NCI-H69 (cell line): ENCODE measurements at places on chromosomes 5 and 9.

GRCh38 chr5:74226716-74227485, 413.6 kb downstream of the ENC1 start:
- DNase-seq, result no peak

DNA sequence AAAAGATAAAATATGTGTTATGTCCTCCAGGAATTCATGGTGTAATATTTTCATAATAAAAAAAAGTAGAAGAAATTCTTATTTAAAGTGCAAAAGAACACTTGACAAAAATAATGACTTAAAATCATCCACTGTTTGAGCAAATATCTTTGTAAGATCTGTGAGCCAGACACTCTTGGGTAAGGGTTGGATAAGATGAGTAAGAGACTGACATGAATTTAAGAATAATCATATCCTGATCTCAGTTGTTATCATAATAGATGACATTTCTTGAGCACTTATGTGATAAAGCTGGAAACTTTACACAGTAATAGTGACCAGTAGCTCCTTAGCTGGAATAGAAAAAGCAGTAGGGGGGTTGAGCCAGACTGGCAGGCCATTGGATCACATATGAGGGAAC, 40.0 kb upstream of the ADRB2 start:
- no peak for DNase-seq

- no peak for DNase-seq
Measured at GRCh38 chr5:158819840-158820620, 279.7 kb downstream of the EBF1 start.

- no peak for DNase-seq
Measured at GRCh38 chr5:38379350-38379937, 121.1 kb downstream of the EGFLAM start.

GRCh38 chr5:149959406-149960236, 937 bp upstream of the SLC26A2 start:
- DNase-seq, result peak; percentile 70

GRCh38 chr9:104860263-104860662, 67.7 kb downstream of the ABCA1 start:
- no peak for DNase-seq

- DNase-seq, result no peak
Measured at GRCh38 chr5:101160002-101160401, 256.9 kb upstream of the ST8SIA4 start.

DNA sequence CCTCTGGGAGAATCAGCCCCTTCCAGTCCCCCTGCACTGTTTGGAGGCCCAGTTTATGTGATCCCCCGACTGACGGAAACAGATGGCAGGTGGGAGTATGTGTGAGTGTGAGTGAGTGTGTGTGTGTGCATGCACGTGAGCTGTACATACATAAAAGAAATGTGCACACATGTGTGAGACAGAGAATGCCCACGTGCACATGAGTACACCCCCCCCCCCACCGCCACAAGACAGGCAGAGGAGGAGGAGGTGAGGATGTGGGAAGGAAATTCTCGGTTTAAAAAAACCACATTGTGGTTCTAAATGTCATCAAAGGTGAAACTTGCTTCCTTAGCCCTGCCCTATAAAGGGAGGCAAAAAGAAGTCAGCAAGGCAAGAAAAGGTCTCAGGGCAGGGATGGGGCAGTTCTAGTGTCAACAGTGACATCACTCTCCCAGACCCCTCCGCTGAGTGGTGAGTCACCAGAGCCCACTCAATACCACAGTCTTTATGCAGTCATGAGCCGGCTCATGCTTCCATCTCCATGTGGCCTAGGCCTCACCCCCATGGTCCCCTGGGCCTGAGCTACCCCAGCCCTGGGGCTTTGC, 79.2 kb upstream of the HSPA9 start:
- DNase-seq, result no peak

DNA sequence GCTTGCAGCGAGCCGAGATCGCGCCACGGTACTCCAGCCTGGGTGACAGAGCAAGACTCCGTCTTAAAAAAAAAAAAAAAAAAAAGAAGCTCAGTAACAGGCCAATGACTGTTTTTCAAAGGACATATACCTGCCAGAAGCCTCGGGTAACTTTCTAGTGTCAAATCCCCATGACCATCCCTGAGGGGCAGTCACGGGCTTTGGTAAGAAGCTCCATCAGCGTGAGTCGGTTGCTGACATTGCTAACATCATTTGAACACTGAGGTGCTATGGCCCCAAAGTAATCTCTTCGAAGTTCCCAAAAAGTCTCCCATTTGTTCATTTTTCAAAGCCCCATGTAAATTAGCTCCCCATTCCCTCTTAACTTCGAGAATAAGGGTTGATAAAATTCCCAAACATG, 11.6 kb downstream of the NAIP start:
- DNase-seq, result no peak

DNA sequence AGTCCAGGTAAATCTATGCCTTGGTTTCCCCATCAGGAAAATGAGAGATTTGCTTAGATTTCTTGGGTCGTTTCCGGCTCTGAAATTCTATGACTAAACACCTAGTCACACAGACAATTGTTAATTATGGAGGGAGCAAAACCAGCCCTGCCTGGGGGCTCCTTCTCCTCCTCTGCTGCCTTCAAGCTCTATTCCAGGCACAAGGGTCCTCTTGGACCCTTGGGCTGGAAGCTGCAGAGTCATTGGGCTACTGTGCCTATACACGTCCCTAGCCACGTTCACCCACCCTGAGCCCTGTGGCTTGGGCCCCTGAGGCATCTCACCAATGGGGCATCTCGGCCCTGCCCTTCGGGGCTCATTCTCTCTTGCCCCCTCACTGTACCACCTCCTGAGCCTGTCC, 73.8 kb upstream of the TBC1D2 start:
- no peak for DNase-seq

DNA sequence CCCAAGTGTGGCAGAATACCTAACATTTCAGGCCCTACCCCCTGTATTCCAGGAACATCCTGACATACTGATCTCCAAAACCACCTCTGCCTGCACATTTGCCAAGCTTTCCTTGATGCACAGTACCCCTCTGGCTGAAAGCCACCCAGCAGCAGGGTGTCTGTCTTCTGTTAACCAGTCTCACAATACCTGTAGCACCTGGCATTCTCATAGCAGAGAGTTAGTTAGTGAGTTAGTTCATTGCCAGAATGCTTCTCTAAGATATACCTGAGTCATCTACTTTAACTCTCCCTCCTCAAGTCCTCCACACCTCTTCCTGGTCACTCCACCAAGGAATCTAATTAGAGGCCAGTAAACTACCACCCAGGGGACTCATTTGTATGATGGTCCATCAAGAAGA, 46.1 kb upstream of the IL7R start:
- DNase-seq, result peak; percentile 55

- DNase-seq, result no peak
Measured at GRCh38 chr5:150853561-150853960, 7.2 kb downstream of the IRGM start.

- DNase-seq, result no peak
Measured at GRCh38 chr5:33073881-33074327, 362.8 kb downstream of the NPR3 start.

DNA sequence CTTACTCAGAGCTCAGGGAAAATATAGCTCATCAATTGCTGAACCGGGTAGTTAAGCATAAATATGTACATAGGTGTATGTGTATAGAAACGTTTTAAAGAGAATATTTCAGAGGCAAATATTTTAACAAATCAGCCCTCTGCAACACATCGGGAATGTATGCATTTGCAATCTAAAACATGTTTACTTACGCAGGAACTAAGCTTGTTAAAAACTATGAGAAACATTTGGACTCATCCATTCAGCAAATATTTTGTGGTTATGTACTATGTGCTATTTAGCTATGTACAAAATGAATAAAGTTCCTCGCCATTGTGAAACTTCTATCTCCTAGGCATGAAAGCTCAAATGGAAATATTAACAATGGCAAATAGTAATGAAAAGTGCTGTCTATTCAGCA, 469.9 kb downstream of the ARHGEF28 start:
- no peak for DNase-seq

DNA sequence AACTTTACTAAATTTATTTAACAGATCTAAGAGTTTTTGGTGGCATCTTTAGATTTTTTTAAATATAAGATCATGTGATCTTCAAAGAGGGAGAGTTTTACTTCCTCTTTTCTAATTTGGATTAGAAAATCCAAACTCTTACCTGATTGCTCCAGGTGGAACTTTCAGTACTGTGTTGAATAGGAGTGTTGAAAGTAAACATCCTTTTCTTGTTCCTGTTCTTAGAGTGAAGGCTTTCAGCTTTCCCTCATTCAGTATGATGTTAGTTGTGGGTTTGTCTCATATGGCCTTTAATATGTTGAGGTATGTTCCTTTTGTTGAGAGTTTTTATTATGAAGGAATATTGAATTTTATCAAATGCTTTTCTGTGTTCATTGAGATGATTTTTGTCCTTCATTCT, 650.0 kb upstream of the SGCD start:
- no peak for DNase-seq

DNA sequence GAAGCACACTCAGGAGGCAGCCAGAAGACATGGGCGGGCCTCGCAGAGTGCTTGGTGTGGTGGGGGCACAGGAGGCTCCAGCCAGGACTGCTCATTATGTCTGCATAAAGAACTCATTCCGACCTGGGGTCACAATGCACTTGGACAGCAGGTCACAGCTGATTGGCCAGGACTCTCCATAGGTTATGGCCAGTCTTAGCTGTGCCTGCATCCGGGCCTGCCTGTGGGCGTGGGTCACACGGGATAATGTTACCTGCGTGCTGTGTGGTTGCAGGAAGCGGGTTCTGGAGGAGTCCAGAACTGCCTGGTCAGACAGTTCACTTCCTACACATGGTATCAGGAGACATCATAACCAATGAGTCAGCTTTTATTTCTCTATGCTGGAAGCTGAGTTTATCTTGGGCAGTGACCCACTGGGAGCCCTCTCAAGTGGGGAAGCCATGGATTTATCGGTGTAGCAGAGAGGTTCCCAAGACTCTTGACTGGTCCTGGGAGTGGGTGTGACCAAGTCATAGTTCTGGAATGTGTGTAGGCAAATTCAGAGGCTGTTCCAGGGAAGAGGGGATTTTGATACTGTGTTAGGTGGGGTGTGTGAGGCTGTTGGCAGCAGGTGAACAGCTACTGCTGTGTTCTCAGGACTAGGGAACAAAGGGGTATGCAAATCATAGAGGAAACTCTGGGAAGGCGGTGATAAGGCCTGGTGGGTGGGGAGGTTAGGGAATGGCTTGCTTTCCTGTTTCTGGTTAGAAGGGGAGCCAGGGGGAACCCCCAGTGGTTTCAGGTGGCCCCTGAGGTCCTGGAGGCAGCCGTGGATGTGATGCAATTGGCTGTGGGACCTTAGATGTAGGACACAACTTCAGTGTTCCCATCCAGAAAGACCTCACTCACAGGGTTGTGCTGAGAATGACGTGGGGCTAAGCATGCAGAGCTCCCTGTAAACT, 51.3 kb downstream of the ARHGEF37 start:
- no peak for DNase-seq

DNA sequence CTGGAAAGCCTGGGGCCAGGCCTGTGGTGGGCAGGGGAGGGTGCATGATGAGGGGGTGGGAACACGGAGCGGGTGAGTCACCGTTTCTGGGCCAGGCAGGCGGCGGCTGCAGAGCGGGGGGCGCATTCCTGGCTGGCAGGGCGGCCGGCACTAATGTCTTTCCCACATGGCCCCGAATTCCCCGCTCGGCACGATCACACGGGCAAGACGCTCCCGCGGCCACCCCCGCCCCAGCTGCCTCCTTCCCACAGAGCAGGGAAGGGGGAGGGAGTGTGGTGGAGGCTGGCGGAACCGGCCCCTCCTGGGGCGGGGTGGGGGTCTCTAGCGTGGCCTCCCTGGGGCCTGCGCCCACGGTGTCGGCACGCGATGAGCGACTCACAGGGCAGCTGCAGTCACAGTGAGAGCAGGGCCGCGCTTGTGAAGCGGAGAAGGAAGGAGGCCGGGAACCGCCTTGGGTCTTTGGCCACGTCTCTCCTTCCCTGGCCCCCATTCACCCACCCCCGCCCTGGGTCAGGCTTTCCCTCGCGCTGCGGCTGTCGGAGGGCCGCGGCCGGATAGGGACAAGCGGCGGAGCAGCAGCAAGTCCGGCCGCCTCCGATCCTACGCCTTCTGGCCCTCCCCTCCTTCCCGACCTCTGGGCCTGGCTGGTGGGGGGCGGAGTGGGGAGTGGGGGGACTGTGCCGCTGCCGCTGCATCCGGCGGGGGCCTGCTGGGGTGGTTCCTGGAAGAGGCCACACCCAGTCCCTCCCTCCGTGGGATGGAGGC, 48.9 kb downstream of the CXXC5 start:
- DNase-seq, result peak; percentile 86

DNA sequence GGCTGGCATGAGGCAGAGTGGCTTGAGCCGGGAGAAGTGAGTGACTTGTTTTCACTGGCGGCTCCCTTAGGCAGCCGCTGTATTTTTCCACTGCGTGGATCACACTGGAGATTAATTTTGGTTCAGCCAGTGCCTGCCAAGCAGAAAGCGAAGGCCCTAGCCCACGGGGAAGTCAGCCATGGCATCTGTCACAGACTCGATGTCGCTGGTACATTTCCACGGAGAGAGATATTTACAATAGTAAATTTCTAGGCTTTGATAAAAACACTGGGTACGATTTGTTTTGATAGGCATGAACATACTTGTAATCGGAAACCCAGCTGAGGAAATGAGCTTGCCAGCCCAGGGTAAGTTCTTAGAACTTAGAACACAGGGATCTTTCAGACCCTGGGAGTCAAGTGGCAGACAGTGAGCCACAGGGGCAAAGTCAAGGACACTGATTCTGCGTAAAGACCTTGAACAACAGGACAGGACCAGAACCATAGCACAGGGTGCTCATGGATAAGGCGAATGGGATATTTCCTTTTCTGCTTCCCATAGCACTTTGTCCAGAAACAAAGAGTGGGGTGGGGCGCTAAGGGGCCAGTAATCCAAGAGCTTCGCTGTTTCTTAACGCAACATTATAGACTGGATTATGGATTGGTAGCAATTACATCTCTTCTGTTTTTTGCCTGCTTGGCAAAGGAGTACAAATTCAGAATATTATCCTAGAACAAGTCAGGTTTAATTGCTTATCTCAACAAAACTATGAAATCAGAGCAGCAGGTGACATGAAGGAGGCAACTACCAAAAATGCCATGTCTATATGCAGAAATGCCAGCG, 4.5 kb downstream of the DUSP1 start:
- peak; percentile 17 for DNase-seq
